ENCODE measurements at places on chromosomes 7 and 10. TPM values are rescaled to one million over a fixed set of nuclear protein-coding genes. Genes with fewer than 3 reads are reported as not detected.

C10orf143 gene
- total RNA-seq = 5.2 TPM

PTF1A gene
- total RNA-seq = not detected

C7orf57 gene
- not detected for total RNA-seq

SSC4D gene
- not detected for total RNA-seq

MRM2 gene
- total RNA-seq = 4.5 TPM

HGF gene
- not detected for total RNA-seq

WNT16 gene
- total RNA-seq = not detected

RHOBTB1 gene
- total RNA-seq = not detected

GALNT17 gene
- total RNA-seq = not detected

NUTM2E gene
- total RNA-seq = 0.81 TPM

FKBP6 gene
- total RNA-seq = not detected

PLEKHS1 gene
- not detected for total RNA-seq

PRSS58 gene
- not detected for total RNA-seq

ANXA8 gene
- total RNA-seq = not detected

TMEM130 gene
- not detected for total RNA-seq

DENND2A gene
- total RNA-seq = 0.27 TPM

AKR1C8 gene
- not detected for total RNA-seq

WDR86 gene
- 6.5 TPM for total RNA-seq

XPNPEP1 gene
- total RNA-seq = 50.4 TPM

SUN3 gene
- not detected for total RNA-seq

ZC3HAV1L gene
- total RNA-seq = 0.44 TPM

ETV1 gene
- not detected for total RNA-seq

TSPAN33 gene
- 5.6 TPM for total RNA-seq

MBL2 gene
- not detected for total RNA-seq

MYL10 gene
- not detected for total RNA-seq

Measured in CD8-positive, alpha-beta T cell (primary cell).